ENCODE measurements at places on chromosomes 6 and 20. TPM values are rescaled to one million over a fixed set of nuclear protein-coding genes. Genes with fewer than 3 reads are reported as not detected.

- H3K27ac ChIP-seq, result no peak overlapping the region
- no peaks in the 10 kb centered on the region for H3K27me3 ChIP-seq
- H3K36me3 ChIP-seq, result no peaks in the 10 kb centered on the region
- no peak for DNase-seq
- peaks cover 16% of the 10 kb centered on the region for H3K4me1 ChIP-seq
These were observed 209.2 kb downstream of the CD83 start for GRCh38 chr6:14326774-14327173.

- H3K27ac ChIP-seq, result no peak overlapping the region
- peaks cover 6% of the 10 kb centered on the region for H3K27me3 ChIP-seq
- H3K36me3 ChIP-seq, result no peaks in the 10 kb centered on the region
- no peak overlapping the region for H3K4me3 ChIP-seq
- DNase-seq, result no peak
These were observed 185.1 kb upstream of the HDDC2 start for GRCh38 chr6:125486881-125487280.

GRCh38 chr6:131960371-131961133 lies 9.4 kb upstream of the CCN2 start:
- no peak overlapping the region for H3K27ac ChIP-seq
- H3K4me3 ChIP-seq, result no peak overlapping the region
- peaks cover 5% of the 10 kb centered on the region for H3K36me3 ChIP-seq
- H3K4me1 ChIP-seq, result peaks cover 10% of the 10 kb centered on the region

DNA sequence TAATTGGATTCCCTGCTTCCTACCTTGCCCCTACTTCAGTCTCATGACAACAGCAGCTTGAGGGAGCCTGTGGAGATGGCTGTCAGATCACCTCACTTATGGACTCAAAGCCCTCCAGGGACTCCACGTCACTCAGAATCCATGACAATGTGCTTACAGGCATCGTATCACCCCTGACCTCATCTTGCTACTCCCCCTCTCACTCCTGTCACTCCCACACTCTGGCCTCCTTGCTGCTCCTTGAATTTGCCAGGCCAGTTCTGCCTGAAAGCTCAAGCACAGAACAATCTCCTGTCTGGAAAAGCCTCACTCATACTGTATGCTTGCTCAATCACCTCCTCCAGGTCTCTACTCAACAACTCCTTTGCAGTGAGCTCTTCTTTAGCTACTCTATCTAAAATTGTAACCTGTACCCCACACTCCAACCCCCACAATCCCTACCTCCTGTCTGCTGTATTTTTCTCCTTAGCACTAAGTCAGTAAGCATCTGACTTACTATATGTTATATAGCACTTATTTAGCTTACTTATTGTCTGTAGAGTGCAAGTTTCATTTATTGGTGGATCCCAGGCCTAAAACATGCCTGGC lies 10.7 kb upstream of the GSTA4 start:
- H3K36me3 ChIP-seq, result peaks cover 41% of the 10 kb centered on the region
- DNase-seq, result no peak
- no peaks in the 10 kb centered on the region for H3K4me1 ChIP-seq
- H3K27ac ChIP-seq, result no peak overlapping the region

- H3K4me1 ChIP-seq, result peaks cover 21% of the 10 kb centered on the region
- DNase-seq, result no peak
These were observed 462.6 kb downstream of the HDGFL1 start for GRCh38 chr6:23031986-23032385.

DNA sequence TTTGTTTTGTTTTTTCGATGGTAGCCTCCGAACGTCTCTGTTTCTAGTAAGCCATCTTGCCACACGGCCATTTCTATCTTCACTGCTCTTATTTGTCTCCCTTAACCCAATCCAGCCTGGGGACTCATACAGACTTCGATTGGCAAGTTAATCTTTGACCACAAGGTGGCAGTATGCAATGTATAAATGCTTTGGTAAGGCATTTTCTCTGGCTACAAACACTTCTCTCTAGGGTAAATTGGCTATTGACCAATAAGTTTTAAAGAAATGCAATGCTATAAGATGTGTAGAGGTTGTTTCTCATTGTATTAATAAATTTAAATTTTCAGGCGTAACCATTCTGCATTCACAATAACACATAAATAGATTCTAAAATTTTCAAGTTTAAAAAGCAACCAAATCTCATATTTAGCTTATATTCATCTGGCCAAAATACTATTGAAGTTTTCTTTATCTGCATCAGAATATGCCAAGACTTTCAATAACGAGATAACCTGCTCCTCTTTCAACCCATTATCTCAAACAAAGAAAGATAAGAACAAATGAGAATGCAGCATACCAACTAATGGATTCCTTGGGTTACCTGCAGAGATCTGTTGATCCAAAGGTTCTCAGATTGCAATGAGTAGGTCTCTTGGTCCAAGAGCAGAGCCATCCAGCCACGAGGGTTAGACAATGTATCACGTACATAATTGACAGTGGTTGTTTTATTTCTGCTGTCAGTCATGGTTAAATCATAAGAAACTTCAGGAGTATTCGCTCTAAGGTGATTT lies 231.9 kb downstream of the PKHD1 start:
- H3K27me3 ChIP-seq, result no peaks in the 10 kb centered on the region
- H3K4me1 ChIP-seq, result peaks cover 17% of the 10 kb centered on the region
- H3K27ac ChIP-seq, result peak overlapping the region; percentile 68
- peak; percentile 23 for DNase-seq
- peaks cover 14% of the 10 kb centered on the region for H3K36me3 ChIP-seq

DNA sequence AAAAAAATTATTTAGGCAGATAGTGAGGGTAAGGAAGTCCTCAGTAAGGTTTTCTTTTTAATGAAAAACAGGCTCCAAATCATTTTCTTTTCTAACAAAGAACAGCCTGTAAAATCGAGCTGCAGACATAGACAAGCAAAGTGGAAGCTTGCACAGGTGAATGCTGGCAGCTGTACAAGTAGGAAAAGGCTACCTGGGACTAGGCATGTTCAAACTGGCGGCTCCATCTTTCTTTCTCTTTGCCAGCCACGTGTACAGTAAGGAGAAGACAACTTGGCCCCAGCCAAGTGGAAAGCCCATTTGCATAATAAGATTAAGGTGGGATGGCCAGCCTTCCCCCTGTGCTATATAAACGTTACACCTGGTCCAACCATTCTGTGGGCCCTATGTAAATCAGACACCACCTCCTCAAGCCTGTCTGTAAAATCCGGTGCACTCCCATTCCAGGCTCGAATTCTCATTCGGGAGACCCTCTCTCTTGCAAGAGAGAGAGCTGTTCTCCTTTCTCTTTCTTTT lies 27.0 kb upstream of the SLC2A12 start:
- H3K27me3 ChIP-seq, result no peaks in the 10 kb centered on the region
- H3K4me3 ChIP-seq, result no peak overlapping the region
- H3K27ac ChIP-seq, result no peak overlapping the region
- peaks cover 4% of the 10 kb centered on the region for H3K36me3 ChIP-seq

GRCh38 chr6:137122612-137123011 lies 50.8 kb downstream of the IL22RA2 start:
- H3K36me3 ChIP-seq, result peaks cover 38% of the 10 kb centered on the region
- no peak overlapping the region for H3K4me3 ChIP-seq
- no peak for DNase-seq

DNA sequence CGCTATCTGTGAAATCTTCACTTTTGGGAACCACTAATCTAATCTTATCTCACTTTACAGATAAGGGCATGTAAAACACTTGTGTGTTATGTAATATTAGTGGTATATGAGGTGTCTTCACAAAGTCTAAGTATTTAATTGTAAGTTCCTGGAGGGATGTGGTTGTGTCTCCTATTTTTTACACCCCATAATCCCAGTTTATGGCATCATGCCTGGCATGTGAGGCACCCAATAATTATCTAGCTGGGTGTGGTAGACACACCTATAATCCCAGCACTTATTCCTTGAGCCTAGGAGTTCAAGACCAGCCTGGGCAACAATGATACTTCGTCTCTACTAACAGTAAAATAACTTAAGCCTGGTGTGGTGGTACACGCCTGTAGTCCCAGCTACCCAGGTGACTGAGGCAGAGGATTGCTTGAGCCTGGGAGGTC lies 16.5 kb upstream of the TBCC start:
- no peak overlapping the region for H3K4me3 ChIP-seq
- H3K27ac ChIP-seq, result no peak overlapping the region
- H3K4me1 ChIP-seq, result peaks cover 25% of the 10 kb centered on the region
- no peak for DNase-seq
- H3K36me3 ChIP-seq, result no peaks in the 10 kb centered on the region

GRCh38 chr6:31918069-31918720 lies 9.3 kb upstream of the C2 start:
- no peak for DNase-seq
- H3K27ac ChIP-seq, result no peak overlapping the region
- H3K27me3 ChIP-seq, result no peaks in the 10 kb centered on the region
- H3K4me3 ChIP-seq, result no peak overlapping the region
- H3K36me3 ChIP-seq, result no peaks in the 10 kb centered on the region
- no peaks in the 10 kb centered on the region for H3K4me1 ChIP-seq

DNA sequence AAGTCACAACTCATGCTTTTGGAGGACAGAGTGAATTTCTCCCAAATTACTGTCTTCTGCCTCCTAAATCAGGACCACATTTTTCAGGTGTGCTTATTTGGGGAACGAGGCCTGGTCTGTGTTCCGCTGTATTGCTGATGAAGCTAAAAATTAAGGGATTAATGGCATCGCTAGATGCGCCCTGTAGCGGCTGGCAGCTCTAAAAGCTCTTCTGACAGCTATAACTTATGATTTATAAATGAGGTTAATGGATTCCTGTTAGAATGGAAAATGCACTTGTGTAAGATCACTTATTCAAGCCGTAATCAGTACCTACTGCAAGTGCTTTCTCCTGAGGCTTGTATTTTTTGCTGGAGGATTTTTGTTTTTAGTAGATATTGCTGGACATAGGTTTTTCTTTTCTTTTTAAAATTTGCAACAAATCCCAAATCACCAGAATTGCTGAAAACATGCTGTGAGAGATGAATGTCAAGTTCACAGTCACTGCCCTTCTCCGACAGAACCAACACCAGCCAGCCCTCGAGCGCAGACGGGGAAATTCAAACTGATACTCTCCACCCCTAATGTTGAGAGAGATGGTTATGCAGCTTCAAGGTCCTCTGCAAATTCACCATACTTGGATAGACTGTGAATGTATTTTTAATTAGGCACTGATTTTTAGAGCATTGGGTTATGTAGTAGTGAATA lies 49.1 kb downstream of the AKAP12 start:
- H3K4me3 ChIP-seq, result no peak overlapping the region
- H3K27me3 ChIP-seq, result no peaks in the 10 kb centered on the region
- DNase-seq, result no peak
- no peaks in the 10 kb centered on the region for H3K36me3 ChIP-seq
- peaks cover 46% of the 10 kb centered on the region for H3K4me1 ChIP-seq

- no peaks in the 10 kb centered on the region for H3K4me1 ChIP-seq
- no peak overlapping the region for H3K4me3 ChIP-seq
- H3K27me3 ChIP-seq, result no peaks in the 10 kb centered on the region
- DNase-seq, result no peak
- H3K36me3 ChIP-seq, result no peaks in the 10 kb centered on the region
- H3K27ac ChIP-seq, result no peak overlapping the region
These were observed 229.7 kb upstream of the ASCC3 start for GRCh38 chr6:101110814-101111213.

DNA sequence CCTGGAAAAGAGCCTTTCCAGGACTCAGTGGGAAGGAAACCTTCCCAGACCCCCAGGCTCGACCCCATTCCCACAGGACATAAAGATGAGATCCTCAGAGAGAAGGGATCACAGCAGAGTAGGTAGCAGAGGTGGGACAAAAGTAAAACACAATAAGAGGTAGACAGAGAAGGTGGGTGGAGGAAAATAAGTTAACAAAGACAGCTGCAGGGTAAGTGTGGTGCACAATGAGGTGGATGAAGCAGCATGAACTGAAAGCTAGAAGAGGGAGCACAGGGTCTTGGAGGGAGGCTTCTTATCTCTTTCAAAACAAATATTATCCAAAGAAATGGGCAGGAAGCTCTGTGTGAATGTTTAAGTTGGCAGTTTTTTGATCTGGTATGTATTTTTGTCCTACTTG lies 14.0 kb upstream of the MAP7 start:
- no peak overlapping the region for H3K27ac ChIP-seq
- no peak overlapping the region for H3K4me3 ChIP-seq
- DNase-seq, result no peak
- no peaks in the 10 kb centered on the region for H3K27me3 ChIP-seq
- H3K4me1 ChIP-seq, result no peaks in the 10 kb centered on the region
- H3K36me3 ChIP-seq, result no peaks in the 10 kb centered on the region

DNA sequence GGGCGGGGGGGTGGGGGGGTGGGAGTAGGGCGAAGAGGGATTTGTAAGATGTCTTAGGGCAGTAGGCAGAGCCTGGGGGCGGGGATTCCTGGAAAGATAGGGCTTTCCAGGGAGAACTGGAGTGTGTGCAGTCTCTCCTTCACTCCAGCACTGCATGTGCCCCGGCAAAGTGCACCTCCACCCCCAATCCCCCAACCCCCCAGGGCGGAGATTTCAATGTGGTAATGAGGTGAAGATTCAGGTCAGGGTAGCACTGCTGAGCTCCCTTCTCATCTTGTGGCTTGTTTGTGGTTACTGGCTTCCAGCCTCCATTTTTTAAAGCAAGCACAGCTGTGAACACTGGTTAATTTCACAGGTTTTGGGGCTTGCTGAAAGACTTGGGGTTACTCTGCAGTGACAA lies 5.9 kb downstream of the TMEM239 start:
- H3K27ac ChIP-seq, result no peak overlapping the region
- no peak overlapping the region for H3K4me3 ChIP-seq
- H3K36me3 ChIP-seq, result no peaks in the 10 kb centered on the region
- peaks cover 15% of the 10 kb centered on the region for H3K4me1 ChIP-seq
- no peak for DNase-seq
- peaks cover 65% of the 10 kb centered on the region for H3K27me3 ChIP-seq

- peaks cover 16% of the 10 kb centered on the region for H3K4me1 ChIP-seq
- H3K27me3 ChIP-seq, result no peaks in the 10 kb centered on the region
- no peaks in the 10 kb centered on the region for H3K36me3 ChIP-seq
- no peak overlapping the region for H3K4me3 ChIP-seq
- no peak for DNase-seq
These were observed 88.0 kb downstream of the BANF2 start for GRCh38 chr20:17787816-17788215.

- H3K4me3 ChIP-seq, result peak overlapping the region; percentile 92
- no peak overlapping the region for H3K27ac ChIP-seq
These were observed 1.4 kb upstream of the MICAL1 start for GRCh38 chr6:109456710-109457561.

The MICA gene
- total RNA-seq, result 12.9 TPM

The NKX2-2 gene
- total RNA-seq, result not detected

The CST5 gene
- total RNA-seq, result not detected

The WFDC10B gene
- 0.42 TPM for total RNA-seq

The DCDC2 gene
- total RNA-seq, result 1.4 TPM

The GSTA2 gene
- 0.14 TPM for total RNA-seq

The TRIM15 gene
- 0.35 TPM for total RNA-seq

The CTCFL gene
- total RNA-seq, result 0.70 TPM

The OVOL2 gene
- total RNA-seq, result 11.0 TPM

The IRAK1BP1 gene
- 6.1 TPM for total RNA-seq

The BACH2 gene
- 4.5 TPM for total RNA-seq

The OR12D3 gene
- total RNA-seq, result not detected

The ADGRF5 gene
- total RNA-seq, result 0.11 TPM

The C6orf58 gene
- total RNA-seq, result not detected
